ENCODE measurements at places on chromosomes 16 and 17.
A peak's percentile ranks its signal among the peaks of the same experiment; 100 is the strongest.

GRCh38 chr16:56268799-56269198 is 77.5 kb downstream of the GNAO1 start:
- DNase-seq: no peak

- DNase-seq: no peak
These were observed 25.8 kb downstream of the CNGB1 start for GRCh38 chr16:57944970-57945739.

DNA sequence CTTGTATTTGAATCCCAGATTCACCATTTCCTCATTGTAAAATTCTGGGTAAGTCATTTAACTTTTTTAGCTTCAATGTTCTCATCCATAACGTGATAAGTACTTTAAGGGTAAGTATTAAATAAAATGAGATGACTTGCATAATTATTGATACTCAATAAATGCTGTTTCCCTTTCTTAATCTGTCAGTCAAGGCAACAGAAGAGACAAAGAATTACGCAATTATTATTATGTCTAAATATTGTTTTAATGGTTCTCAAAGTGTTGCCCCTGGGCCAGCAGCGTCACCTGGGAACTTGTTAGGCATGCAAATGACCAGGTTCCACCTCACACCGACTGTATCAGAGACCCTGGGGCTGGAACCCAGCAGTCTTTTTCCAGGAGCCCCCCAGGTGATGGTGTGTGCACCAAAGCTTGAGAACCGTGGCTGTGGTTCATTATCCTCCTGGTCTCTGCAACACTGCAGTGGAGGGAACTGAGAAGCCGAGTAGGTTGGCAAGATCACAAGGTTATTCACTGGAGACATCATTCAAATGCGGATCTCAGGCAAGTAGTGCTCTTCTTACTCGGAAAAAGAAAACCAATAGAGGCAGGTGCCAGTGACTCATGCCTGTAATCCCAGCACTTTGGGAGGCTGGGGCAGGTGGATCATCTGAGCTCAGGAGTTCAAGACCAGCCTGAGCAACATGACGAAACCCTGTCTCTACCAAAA is 43.5 kb downstream of the LYRM9 start:
- DNase-seq: no peak

DNA sequence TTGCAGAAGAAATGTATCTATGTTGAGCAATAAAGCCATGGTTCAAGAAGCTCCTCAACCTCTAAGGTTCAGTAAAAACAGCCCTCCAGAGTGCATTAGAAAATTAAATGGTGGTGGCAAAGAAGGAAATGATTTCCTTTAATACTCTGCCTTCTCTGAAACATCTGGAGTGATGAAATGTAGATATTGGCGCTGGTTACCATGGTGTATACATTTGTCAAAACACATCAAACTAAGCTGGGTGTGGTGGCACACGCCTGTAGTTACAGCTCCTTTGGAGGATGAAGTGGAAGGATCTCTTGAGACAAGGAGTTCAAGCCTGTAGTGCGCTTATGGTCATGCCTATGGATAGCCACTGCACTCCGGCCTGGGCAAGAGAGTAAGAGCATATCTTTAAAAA is 6.0 kb downstream of the CAPNS2 start:
- no peak for DNase-seq

GRCh38 chr17:28974451-28974850 is 23.1 kb upstream of the PHF12 start:
- DNase-seq: no peak

GRCh38 chr16:24372824-24373223 is 116.7 kb downstream of the CACNG3 start:
- no peak for DNase-seq

DNA sequence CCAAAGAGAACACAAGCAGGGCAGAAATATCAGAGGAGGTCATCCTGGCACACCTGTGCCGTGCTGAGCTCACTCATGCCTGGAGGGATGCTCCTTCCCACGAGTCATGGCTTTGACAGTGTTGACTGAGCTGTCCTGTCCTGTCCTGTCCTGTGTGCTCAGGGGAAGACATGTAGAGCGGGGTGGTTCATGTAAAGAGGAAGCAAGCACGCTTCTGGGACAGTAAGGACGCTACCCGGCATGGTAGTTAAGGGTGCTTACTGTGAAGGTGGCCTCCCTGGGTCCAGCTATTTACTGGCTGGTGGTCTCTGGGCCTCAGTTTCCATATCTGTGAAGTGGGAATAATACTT is 398 bp downstream of the LGALS9 start:
- no peak for DNase-seq

GRCh38 chr17:50219342-50219741 is 17.9 kb upstream of the COL1A1 start:
- no peak for DNase-seq

GRCh38 chr17:82019690-82020571 is 2.7 kb downstream of the CENPX start:
- DNase-seq: no peak

- peak; percentile 64 for DNase-seq
These were observed at the start of gene RAB11FIP4 for GRCh38 chr17:31391496-31391949. Gene RAB11FIP4, plus strand, starts transcription at chr17:31391675. Its CDS starts 178 bp downstream, at chr17:31391853.

DNA sequence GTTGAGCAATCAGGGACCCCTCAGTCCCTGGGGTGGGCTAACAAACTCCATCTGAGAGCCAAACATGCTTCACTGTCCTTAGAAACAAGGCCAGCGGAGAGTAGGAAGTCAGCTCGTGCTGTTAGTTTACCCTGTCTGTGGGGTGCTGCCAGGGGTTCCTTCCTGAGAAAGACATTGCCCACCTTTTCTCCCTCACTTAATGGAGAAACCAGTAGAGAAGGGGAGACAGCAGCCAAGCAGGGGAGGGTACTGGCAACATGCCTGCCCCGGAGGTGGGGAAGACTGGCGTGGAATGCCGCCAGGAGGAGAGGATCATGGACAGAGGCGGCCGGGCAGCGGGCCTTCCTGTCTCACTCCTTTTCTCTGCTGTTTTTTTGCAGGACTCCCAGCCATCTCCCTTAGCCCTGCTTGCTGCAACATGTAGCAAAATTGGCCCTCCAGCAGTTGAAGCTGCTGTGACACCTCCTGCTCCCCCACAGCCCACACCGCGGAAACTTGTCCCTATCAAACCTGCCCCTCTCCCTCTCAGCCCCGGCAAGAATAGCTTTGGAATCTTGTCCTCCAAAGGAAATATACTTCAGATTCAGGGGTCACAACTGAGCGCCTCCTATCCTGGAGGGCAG is 19.9 kb downstream of the SP2 start:
- no peak for DNase-seq

GRCh38 chr16:9844361-9844760 is 337.9 kb downstream of the GRIN2A start:
- DNase-seq: no peak

GRCh38 chr16:48812856-48813255 is 202.9 kb upstream of the N4BP1 start:
- no peak for DNase-seq

GRCh38 chr17:66564992-66565465 is 262.6 kb downstream of the PRKCA start:
- DNase-seq: no peak

- DNase-seq: no peak
These were observed 24.0 kb upstream of the RHBDL3 start for GRCh38 chr17:32241640-32242039.

- DNase-seq: no peak
These were observed 38.9 kb downstream of the MRTFB start for GRCh38 chr16:14109782-14110727.

DNA sequence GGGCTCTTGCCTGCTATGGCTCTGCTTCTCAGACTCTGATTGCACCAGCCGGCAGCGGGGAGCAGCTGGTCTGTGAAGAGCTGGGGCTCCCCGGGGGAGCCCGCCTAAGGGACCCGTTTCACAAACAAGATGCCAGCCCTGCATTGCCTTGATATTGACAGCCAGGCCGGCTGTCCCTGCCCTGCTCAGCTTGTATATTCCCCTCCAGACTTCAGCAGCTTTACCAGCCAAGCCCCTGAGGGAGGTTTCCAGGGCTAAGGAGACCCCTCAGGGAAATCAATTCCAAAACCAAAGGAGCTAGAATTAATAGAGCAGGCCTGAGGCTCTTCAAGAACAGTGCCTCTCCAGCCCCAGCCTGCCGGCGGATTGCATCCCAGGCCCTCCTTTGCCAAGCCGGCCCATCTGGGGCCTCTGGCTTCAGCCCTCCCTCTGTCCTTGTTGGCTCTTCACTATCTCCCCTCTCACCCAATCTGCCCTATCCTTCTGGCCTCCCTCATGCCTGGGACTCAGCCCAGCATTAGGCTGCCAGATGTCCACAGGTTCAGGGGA is 5.7 kb downstream of the CALB2 start:
- DNase-seq: no peak

DNA sequence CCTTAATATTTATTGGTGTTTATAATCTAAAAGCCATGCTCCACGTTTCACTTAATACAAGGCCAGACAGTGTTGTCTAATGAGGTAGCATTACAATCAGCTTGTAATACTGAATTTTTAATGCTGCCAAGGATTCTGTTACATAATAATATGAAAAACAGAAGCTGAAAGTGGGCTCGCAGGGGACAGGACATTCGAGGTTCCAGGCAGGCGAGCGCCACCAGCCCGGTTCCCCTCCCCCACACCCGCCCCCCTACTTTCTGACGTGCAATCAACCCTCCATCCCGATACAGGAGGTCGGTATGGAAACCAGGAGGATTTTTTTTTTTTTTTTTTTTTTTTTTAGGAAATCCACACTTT is 6.2 kb upstream of the ZFHX3 start:
- no peak for DNase-seq

GRCh38 chr16:24999856-25000461 is 15.2 kb downstream of the ARHGAP17 start:
- no peak for DNase-seq

- no peak for DNase-seq
These were observed 39.2 kb upstream of the CBX4 start for GRCh38 chr17:79878329-79878947.

DNA sequence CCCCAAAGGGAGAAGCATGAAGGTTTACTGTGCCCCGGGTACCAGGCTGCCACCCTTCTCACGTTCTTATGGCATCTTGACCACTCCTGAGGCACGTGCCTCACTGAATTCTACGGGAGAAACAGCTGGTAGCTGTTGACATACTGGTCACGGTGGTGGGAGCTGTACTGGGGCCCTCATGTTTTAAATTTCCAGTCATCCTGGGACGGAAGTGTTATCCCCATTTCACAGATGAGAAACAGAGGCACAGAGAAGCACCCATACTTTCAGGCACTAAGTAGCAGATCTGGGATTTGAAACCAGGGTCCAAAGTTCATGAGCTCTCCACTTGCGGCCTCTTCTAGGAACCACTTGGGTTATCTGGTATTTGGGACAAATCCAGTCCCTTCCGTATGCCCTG is 26.3 kb upstream of the DOC2B start:
- no peak for DNase-seq

- no peak for DNase-seq
These were observed at the start of gene TRPV3 for GRCh38 chr17:3557768-3558583. Gene TRPV3, minus strand, starts transcription at chr17:3557812. Its CDS starts 2,962 bp downstream, at chr17:3554850.

DNA sequence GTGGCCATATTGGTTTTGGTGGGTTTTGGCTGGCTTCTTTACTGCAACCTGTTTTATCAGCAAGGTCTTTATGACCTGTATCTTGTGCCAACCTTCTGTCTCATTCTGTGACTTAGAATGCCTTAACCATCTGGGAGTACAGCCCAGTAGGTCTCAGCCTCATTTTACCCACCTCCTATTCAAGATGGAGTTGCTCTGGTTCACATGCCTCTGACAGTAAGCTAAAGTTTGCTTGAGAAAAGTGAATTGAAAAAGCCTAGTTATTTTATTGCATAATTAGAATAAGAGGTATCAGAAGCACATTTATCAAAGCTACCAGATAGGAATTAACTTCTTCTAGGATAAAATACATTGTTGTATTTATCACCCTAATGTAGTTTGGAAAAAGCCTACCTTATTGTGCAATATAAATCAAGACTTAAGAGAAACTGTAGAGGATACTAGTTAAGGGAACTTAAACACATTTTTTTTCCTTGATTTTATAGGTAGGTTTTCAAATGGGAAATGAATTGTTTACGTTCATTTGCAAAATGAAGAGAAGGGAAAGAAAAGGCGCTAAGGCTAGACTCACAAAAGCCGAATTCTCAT is 202.3 kb upstream of the KCNJ16 start:
- DNase-seq: no peak

GRCh38 chr16:20920799-20921198 is 20.2 kb downstream of the LYRM1 start:
- no peak for DNase-seq

DNA sequence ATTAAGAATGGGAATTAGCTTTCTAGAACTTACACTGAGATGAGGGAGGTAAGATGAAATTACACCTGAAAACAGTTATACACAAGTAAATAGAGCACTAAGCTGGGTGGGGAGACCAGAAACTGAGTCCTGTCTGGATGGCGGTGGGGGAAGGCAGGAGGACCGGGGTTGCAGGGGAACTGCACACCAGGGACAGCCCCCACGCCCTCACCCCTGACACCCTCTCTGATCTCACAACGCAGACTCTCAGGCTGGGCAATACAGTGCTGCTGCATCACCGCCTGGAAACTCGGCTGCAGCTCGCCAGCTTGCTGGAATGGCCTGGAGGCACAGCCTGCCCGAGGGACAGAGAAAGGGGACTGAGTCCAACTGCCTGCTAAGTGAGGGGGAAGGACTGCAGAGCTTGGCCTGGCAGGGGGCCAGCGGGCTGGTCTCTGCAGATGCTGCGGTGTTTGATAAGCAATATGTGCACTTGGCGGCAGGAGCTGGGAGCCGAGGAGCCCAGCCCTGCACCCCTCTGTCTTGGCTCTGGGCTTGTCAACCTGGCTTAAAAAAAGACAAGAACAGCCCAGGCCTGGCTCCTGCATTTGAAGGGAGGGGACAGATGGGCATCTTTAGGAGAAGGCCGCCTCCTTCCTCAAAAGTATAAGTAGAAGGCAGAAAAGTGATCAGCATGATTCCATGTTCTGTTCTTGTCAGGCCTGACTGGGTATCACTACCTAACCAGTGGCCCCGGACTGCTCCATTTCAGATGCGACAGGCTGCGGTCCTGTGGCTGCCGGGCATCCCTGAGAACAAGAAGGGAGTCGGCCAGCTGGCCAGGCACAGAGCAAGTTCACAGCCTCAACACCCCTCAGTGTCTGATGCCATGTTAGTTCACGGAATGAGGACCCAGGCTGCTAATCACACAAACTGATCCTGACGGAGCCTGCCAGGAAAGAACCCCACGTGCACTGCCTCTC is 30.2 kb downstream of the SPHK1 start:
- no peak for DNase-seq

DNA sequence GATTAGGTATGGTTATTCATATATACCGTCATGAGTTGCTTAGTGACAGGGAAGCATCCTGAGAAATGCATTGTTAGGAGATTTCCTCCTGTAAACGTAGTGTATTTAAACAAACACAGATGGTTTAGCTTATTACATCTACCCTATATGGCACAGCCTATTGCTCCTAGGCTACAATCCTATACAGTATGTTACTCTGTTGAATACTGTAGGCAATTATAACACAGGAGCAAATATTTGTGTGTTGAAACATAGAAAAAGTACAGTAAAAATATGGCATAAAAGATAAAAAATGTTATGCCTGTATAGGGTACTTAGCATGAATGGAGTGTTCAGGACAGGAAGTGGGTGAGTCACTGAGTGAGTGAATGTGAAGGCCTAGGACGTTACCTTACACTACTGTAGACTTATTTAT is 157.7 kb downstream of the CDH11 start:
- DNase-seq: no peak

Data from type B pancreatic cell (in vitro differentiated cells).